ENCODE measurements at places on chromosomes 2 and 18.
A peak's percentile ranks its signal among the peaks of the same experiment; 100 is the strongest.

- DNase-seq, result peak; percentile 69
These were observed 41.0 kb upstream of the MGAT4A start for GRCh38 chr2:98771721-98772524.

- no peak for DNase-seq
These were observed 157.2 kb downstream of the BABAM2 start for GRCh38 chr2:28047681-28048080.

- no peak for DNase-seq
These were observed 127.4 kb downstream of the ARHGEF4 start for GRCh38 chr2:130963849-130964793.

DNA sequence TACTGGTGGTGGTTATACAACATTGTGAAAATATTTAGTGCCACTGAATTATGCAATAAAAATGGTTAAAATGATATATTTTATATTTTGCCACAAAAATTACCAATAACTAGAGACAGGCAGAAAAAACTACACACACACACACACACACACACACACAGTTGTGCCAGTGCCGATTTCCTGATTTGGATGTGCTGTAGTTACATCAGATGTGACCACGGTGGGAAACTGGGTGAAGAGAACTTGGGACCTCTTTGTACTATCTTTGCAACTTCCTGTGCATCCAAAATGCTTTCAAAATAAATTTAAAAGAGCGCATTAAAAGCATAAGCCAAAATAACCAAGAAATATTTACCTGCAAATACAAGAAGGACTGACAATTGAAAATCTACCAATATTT, 61.6 kb upstream of the CCBE1 start:
- DNase-seq, result no peak

DNA sequence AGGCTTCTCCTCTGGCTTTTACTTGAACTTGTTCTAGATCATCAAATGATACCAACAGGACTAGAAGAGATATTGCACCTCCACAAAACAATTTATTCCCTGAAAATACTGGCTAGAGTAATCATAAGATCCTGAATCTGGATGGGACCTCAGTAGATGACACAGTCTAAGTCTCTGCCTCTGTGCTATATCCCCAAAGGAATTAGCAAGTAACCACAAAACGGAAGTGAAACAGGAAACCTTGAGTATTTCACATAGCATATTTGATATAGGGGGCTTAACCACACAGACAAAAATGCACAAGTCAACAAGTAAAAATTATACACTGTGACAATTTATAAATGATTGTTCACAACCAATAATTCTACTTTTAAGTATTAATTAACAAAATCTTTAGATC, 456.9 kb upstream of the TNP1 start:
- DNase-seq, result no peak

GRCh38 chr2:8285898-8286297, 396.0 kb upstream of the ID2 start:
- DNase-seq, result no peak

- no peak for DNase-seq
These were observed 319.8 kb downstream of the FBXO15 start for GRCh38 chr18:73827801-73828200.

DNA sequence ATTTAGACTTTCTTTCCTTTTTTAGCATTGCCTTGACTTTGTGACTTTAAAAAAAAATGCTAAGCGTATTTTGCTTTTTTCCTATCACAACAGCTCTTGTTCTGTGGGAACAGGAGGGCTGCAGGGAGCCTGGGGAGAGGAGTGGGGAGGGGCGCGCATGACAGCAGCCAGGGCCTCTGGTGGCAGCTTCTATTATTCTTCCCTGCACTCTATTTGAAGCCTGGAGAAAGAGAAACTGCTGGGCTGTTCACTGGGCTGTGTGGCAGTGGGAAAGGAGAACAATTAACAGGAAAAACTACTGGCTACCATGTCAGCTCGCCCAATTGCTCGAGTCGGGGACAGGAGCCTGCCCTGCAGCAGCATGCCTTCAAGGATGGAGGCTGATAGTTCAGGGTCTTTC, 119.0 kb upstream of the ZBTB14 start:
- no peak for DNase-seq

DNA sequence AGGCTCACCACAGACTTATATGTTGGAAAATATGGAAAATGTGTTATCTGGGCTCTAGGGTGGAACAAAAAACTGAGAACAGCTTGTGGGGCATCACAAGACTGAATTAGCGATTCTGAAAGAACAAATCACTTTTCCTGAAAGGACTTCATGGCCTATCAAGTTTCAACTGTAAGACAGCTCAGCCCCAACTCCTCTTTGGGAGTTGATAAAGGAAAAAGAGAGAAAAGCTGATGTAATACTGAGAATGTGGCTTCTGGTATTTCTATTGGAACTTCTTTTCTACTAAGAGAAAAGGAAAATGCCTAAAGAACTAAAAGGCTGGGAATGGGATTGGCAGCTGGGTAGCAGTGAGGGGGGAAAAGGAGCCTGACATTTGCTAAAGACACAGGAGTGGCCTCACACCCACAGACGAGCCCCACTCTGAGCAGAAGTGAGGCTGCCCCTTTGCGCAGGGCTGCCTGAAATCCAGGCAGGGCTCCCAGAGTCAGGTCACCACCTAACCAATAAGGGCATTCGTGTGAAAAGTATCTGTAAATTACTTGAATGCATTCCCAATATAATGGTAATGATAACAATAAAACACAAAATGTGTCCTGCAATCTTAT, 75.6 kb downstream of the LRP2 start:
- DNase-seq, result no peak
